ENCODE measurements at places on chromosomes 1 and 21.

GRCh38 chr1:183575606-183576005 is 14.7 kb downstream of the NCF2 start:
- no peak for DNase-seq

DNA sequence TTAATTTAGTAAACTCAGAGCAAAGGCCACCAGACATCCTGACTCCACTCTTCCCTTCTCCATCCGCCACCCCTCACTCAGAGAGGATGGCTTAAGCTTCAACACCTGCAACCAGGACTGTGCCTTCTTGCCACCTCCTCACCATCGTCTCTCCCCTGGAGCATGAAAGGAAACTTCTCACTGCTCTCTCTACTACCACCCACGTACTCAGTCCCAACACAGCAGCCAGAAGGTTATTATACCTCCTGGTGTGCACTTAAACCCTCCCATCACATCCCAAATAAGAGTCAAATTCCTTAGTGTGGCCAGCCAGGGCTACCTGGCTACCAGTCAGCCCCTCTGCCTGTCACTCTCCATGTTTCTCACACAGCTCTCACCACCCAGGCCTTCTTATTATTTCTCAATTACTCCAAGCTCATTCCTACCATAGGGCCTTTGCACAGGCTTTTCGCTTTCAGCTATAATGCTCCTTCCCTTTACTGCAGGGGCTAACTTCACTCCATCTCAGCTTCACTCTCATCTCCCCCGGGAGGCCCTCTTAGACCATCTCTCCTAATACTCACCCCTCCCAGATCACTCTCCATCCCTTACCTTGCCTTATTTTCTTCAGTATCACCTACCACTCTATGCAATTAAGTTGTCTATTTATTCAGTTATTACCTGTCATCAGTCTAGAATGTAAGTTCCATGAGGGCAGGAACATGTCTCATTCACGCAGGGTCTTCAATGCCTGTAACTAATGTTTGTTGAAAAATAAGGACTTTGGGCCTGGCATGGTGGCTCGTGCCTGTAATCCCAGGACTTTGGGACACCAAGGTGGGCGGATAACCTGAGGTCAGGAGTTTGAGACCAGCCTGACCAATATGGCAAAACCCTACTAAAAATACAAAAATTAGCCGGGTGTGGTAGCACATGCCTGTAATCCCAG is 137.5 kb downstream of the TOMM20 start:
- no peak for DNase-seq

DNA sequence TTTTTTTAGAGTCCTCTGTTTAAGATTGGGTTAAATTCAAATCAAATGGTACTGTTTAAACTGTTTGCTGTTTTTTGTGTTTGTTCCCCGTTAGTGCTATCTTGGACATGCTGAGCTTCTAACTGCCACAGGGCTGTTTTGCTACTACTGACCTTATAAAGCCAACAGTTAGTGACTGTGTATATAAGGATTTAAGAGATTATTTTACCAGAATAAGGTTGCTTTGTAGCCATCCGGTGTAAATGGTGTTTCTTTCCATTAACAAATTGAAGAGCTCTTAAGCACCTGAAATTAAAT is 37.0 kb downstream of the ZNF281 start:
- no peak for DNase-seq

DNA sequence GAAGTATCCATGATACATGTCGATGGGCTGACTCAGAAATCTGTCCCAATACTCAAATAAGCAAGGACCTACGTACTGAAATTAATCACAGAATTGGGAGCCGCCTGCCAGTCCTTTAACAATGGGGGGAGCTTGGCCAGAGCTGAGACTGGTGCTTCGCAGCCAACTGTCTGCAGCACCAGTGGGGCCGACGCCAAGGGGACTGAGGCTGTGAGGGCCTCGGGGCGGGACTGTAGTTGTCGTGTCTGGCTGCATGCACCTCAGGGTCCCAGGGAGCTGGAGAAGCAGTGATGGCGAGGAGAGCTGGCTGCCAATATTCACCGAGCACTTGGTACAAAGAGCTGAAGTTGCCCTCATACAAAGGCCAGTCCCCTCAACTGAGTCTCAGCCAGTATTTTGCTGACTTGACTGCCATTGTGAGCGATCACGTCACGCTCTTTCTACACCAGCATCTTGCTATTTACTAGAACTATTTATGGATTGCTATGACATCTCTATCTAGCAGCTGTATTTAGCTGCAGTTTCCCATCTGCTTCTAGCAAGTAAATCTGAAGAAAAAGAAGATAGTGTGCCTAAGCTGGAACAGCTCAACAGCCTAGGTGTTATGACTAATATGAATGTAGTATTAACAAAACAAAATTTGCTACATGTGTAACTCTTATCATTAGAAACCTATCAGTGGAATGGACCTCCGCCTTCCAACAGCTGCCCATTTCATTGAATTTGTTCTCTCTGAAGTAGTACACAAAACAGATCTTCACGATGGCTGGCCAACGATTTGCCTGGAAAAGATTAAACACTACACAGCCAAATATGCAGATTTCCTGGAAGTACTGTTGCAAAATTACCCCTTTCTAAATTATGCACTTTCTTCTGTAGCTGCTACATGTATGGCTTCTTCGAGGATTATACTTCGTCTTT is 29.1 kb downstream of the EVI5 start:
- DNase-seq = no peak

GRCh38 chr1:224825525-224826000 is 103.9 kb upstream of the DNAH14 start:
- DNase-seq = no peak

- no peak for DNase-seq
Measured at GRCh38 chr1:117512728-117513321, 93.0 kb upstream of the TENT5C start.

- DNase-seq = no peak
Measured at GRCh38 chr1:203555076-203555475, 61.1 kb downstream of the OPTC start.

GRCh38 chr1:229130028-229130668 is 140.8 kb upstream of the RAB4A start:
- no peak for DNase-seq

DNA sequence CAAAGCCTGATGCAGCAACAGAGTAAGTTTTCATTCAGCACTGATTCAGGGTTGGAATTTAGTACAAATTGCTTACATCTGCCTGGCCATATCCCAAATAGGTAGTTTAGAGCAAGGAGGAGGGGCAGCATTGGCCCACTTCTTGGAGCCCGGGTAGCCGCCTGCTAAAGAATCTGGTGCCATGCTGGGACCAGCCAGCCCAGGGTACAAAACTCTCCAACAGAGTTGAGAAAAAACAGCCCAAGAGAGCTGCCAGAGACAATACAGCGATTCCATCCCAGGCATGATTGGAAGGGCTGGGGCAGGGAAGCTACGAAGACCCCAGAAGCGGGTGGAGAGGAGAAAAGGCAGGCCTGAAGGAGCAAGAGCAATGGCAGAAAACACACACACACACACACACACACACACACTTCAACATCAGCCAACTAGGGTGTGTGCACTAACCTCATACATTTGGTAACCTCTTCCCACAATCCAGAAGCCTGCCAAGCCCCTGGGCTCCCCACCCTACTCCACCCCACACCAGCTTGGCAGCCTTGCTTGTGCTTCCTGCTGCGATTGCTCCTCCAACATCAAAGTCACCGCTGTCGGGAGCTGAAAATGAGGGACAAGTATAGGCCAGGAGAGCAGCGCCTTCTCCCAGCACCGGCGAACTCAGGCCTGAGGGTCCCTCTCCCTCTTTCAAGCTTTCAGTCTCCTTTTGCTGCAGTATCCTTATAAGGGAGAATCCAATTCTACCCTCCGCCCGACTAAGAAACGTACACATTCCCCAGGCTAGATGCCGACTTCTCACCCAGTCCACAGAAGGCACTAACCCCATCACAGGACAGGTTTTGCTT is 1.2 kb downstream of the PIK3C2B start:
- no peak for DNase-seq

DNA sequence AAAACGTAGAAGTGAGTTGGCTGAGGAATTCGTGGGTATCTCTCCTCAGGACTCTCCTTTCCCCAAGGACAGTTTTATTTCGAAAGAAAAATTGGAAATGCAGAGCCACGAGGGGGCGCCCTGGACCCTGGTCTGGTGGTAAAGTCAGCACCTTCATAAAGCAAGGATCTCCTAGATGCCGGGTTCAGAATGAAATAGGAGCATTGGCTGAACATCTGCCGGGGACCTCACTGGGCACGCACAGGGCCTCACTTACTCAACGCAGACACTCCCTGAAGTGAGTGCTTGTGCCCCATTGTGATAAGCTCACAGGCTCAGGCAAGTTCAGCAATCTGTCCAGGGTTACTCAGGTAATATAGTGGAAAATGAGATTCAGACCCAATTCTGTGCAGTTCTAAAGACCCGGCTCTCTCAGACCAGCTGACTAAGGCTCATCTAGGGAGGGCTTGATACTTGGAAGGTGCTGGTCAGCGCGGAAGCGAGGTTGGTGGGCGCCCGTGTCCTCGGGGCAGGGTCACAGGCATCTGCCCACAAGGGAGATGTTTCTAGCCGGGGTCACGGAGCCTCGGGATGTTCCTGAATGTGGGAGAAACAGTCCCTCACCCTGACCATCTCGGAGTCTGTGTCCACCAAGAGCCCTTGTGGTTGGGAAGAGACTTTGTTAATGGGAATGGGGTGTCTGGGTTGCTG is 55.7 kb upstream of the ETV3 start:
- peak; percentile 43 for DNase-seq

- no peak for DNase-seq
Measured at GRCh38 chr21:27083144-27083543, 116.3 kb upstream of the ADAMTS5 start.

DNA sequence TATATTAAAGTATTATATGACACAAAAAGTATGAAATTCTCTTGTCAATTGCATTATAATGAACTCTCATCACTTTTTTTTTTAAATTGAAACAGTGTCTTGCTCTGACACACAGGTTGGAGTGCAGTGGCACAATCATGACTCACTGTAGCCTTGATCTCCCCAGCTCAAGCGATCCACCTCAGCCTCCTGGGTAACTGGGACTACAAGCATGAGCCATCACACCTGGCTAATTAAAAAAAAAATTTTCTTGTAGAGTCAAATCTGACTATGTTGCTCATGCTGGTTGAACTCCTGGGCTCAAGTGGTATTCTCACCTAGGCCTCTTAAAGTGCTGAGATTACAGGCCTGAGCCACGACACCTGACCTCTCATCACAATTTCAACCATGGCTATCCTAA is 259.3 kb downstream of the S1PR1 start:
- DNase-seq = no peak

DNA sequence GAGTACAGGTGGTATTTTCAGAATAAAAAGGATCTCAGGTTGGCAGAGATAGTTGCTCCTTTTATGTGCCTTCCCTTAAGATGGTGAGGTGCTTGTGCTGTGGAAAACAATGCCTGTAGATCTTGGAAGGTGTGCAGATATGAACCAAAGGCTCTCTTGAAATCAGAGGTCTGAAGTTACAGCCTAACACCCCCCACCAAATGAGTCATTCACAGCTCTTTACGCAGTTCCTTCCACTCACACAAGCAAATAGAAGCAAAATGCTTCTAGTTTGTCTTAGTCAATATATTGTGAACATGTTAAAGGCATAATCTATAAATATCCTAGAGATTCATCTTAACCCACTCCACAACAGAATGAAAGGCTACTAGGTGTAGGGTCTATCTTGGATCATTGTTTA is 128.9 kb upstream of the NR5A2 start:
- no peak for DNase-seq

GRCh38 chr1:159577446-159577845 is 10.2 kb upstream of the APCS start:
- no peak for DNase-seq

- no peak for DNase-seq
Measured at GRCh38 chr1:36076979-36077573, 6.8 kb upstream of the TEKT2 start.

DNA sequence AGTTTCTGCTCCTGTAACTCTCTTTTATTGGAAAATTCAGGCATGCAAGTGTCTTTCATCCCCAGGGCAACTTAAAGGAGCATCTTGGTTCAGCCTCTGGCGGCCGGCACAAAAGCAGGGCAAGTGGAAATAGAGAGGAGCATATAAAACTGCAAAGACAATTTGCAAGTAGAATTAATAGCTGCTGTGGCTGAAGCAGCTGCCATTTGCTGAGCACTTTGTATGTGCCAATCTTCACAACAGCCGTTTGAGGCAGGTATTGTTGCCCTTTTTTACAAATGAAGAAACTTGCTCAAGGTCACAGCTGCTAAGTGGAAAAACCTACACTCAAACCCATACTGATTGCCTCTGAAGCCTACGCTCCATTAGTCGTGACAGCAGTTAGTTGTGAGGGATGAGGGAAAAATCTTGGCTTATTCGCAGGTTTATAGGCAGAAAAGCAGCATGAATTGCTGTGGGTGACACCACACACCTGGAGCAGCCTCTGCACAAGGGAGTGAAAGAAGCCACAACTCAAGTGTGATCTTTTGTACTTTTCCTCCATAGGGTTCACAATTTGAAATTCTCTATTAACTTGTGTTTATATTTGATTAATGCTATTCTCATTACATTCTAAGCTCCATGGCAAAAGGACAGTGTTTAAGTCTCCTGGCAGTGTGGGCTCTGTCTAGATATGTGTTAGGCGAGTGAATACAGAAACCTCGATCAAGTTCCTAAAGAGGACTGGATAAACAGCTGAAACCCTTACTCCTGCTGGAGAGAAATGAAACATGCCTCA is 99.0 kb upstream of the BEND5 start:
- no peak for DNase-seq

DNA sequence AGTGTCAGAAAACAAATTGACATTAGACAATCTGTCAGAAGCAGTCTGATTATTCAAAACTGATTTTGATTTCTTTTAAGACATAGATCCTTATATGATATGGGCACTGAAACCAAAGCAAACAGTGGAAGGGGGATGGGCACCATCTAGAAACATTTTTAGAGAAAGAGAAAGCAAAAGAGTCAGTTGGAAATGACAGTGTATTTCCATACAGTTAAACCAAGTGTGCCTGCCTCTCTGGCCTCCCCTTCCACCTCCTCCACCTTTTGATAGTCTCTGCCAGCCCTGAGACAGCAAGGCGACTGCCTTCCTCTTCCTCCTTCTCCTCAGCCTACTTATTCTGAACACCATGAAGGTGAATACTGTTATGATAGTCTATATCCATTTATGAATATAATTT is 949.7 kb downstream of the AMY1C start:
- no peak for DNase-seq

DNA sequence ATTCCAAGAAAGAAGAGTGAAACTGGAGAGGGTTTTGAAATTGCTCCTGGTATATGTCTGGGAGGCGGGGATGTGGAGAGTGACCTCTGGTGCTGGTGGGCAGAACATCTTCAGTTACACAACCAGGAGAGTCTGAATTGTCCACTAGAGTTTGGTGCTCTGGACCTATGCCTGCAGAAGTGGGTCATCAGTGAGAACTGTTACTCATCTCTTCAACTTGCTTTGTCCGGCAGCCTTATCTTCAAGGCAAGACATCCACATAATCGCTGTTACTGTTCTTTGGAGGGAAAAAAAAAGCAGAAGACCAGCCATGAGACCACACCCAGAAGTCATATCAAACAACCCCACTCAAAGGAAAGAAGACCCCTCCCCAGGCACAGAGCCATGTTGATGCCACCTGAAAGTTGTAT is 14.9 kb downstream of the SH2D1B start:
- no peak for DNase-seq
